ENCODE measurements at places on chromosomes 5 and 9.

DNA sequence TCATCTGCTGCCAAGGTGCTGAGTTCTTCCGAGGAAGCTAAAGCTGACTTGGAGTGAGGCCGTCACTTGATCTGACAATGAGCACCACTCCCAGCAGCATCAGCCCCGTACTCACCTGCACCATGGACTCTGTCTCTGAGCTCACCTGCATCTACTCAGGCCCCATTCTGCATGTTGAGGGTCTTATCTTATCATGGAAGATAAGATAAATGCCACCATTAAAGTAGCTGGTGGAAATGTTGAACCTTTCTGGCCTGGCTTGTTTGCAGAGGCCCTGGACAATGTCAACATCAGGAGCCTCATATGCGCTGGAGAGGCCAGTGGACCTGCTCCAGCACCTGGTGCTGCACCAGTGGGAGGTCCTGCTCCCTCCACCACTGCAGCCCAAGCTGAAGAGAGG is 35.0 kb upstream of the HMGCS1 start:
- DNase-seq = no peak

DNA sequence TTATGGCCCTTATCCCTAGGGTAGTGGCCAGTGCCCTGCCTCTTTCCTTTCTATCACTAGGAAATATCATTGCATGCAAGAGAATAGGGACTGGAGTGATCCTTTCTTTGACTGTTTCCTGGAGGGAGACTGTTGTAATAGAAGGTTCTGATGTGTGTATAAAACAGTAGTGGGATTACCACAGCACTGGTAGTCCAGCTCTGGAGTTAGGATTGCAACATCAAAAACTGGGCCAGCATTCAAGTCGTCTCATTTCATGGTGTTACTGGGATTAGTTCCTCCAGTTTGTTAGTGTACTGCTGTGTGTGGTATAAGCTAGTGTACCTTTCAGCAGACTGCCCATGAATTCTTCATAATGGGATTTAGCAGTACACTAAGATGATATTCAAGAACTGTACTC is 45.8 kb downstream of the KIAA1958 start:
- no peak for DNase-seq

DNA sequence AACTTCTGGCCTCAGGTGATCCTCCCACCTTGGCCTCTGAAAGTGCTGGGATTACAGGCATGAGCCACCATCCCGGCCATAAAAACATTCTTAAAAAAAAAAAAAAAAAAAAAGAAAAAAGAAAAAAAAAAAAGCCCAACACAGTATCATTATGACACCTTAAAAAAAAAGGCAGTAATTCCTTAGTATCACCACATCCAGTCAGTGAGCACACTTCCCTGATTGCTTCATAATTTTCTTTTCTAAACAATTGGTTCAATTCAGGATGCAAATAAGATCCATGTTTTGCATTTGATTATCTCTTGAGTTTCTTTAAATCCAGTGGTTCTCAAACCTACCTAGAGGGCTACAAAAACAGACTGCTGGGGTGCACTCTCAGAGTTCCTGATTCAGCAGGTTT is 182.5 kb downstream of the CDK5RAP2 start:
- no peak for DNase-seq

DNA sequence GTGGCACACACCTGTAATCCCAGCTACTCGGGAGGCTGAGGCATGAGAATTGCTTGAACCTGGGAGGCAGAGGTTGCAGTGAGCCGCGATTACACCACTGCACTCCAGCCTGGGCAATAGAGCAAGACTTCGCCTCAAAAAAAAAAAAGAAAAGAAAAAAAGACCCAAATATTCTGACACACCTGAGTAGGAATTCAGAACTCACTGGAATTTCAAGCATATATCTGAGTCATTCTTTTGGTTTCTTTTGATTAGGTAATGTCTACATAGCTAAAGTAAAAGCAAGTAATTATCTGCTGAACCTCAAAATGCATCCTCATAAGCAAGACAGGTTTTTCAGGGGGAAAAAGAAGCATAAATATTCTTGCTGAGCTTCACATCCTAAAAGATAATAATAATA is 35.9 kb downstream of the ANKRD31 start:
- no peak for DNase-seq

DNA sequence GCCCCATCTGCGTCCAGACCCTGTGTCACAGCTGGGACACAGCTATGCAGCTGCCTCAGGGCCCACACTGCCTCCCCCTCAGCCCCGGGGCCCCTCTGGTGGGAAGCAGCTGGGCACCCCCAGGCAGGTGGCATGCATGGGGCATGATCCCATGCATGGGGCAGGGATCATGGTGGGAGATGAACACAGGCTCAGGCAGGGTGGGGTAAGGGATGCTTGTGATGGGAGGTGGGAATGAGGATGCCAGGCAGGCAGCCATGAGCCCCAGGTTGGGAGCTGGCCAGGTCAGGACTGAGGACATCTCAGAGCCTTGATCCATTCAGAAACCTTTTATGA is 19.7 kb downstream of the EEIG1 start:
- no peak for DNase-seq

DNA sequence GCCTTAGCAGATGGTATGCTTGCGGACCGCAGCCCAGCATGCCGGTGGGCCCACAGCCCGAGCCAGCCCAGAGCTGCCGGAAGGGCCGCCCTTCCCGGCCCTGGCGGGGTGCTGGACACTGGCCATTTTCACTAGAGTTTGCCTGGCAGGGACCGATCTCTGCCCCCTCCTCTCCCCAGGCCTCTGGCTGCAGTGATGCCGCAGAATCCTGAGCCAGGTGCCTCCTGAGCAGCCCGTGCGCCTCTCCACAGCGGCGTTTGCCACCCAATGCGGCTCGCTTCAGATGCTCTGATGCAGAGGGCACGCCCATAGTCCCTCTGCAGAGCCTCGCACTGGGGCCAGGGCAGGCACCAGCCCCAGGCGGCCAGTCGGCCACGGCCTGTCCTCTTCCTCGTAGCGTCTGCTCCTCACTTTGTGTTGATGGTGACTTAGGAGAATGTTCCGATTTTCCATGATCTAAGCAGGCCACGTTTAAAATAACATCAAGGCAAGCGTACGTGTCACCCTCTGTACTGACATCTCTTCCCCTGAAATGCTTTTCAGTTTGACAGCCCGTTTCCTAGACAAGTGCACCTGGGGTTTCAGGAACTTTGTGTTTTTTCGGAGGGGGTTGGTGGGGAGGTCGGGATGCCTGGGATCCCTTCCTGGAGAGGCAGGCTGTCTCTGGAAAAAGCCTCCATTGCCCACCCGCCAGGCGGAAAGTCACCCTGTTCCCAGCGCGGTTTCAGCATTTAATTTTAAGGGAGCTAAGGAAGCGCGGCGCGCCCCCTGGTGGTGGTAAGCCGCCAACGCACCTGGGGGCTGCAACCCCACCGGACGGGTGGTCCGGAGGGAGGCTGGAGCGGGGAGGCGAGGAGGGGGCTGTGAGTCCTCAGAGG is 29.8 kb upstream of the HMCN2 start:
- peak; percentile 65 for DNase-seq

- no peak for DNase-seq
These were observed 4.4 kb upstream of the MSX2 start for GRCh38 chr5:174719793-174720611.

- no peak for DNase-seq
These were observed 74.0 kb downstream of the PRR16 start for GRCh38 chr5:120538149-120538548.

DNA sequence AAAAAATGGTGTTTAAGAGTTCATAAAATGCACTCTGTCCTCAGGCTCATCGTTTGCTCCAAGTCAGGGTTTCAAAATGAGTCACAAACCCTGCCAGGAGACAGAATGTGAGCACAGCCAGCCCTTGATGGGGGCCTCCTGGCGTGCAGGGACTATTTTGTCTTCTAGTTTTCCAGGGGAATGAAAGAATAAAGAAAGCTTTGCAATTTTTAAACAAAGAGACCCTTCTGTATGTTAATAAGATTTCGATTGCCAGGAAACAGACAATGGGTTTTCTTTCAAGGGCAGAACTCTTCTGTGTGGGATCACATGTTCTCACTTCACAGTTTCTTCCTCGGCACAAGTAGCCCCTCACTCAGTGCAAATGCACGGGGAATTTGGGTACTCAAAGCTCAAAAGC is 121.4 kb upstream of the C6 start:
- no peak for DNase-seq

DNA sequence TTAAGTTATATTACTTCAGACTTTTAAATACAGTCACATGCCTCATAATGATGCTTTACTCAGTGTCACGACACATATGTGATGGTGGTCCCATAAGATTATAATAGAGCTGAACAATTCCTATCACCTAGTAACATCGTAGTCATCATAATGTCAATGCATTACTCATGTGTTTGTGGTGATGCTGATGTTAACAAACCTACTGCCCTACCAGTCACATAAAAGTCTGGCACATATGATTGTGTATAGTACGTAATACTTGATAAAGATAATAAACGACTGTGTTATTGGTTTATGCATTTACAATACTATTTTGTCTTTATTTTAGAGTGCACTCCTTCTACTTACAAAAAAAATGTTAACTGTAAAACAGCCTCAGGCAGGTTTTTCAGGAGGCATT is 103.7 kb downstream of the PAM start:
- no peak for DNase-seq

DNA sequence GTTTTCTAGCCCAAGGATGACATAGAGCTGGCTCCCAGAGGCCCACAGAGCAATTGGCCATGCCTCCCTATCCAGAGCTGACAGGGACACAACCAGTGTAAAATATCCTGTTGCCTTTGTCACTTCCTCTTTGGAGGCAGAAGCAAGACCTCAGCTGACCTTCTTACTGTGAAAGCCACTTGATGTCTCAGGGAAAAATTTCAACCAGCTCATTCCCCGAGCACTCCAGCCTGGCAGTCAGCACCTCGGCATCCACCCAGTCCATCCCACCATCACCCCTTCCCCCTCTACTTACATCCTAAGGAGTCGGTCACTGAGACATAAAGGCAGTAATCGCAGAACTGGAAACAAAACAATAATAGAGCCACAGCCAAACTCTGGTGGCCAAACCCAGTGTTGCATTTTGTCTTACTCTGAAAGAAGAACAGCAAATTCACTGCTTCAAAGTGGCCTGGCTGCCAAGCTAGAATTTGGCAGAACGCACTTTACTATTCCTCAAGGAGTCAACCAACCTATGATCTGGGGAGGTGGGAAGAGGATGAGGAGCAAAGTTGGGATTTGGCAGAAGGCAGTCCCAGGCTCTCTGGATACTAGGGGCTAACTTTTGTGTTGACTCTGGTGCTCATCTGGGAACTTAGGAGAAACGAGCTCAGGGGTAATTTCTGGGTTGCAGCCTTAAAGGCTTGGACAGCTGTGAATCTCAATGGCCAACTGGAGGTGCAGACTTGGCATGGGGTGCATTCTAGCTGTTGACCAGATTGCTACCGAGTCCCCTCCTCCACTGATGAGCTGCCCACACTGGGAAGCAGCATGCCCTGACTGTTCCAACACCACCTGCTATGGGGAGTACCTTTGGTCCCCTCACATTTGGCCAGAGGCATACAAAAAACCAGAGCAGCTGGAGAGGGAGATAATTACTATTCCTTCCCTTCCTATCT is 13.6 kb downstream of the NIPAL4 start:
- no peak for DNase-seq

- DNase-seq = no peak
These were observed 29.9 kb upstream of the PRSS3 start for GRCh38 chr9:33765411-33765810.

GRCh38 chr5:11494340-11494739 is 409.9 kb downstream of the CTNND2 start:
- no peak for DNase-seq

DNA sequence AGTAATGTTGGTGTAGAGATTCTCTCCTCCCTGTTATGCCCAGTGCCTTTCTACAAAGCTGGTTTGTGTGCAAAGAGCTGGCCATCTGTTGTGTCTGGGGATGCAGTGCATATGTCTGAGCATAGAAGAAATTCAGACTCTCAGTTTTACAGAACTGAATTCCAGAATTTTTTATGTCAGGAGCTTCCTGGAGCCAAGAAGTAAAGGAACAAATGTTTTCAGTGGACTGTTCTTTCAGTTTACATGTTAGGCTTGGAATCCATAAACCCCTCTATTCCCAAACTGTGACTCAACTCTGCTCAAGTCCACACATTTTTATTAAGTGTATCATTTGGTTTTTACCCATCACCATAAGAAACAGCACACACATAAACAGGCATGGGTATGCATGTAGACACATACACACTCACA is 366.0 kb downstream of the BRINP1 start:
- DNase-seq = no peak

DNA sequence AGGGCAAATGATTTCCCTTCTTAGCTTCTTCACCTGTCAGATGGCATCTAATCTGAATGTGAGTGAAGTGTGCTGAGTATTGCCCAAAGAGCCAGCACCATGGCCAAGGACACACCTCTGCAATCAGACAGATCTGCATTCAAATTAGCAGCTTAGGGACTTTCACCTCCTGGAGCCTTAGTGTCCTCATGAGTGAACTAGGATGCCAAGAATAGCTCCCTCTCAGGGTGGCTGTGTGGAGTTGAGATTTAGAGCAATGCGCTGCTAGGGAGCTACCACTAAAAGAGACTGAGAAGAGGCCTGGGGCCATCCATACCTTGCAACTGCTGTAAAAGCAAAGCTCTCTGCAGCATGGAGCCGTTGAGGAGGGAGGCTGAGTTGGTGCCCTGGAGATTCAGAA is 1.4 kb downstream of the CIZ1 start:
- no peak for DNase-seq

- DNase-seq = no peak
These were observed 73.8 kb downstream of the DAB2IP start for GRCh38 chr9:121725008-121725775.

GRCh38 chr5:128596071-128596470 is 58.0 kb upstream of the FBN2 start:
- no peak for DNase-seq

DNA sequence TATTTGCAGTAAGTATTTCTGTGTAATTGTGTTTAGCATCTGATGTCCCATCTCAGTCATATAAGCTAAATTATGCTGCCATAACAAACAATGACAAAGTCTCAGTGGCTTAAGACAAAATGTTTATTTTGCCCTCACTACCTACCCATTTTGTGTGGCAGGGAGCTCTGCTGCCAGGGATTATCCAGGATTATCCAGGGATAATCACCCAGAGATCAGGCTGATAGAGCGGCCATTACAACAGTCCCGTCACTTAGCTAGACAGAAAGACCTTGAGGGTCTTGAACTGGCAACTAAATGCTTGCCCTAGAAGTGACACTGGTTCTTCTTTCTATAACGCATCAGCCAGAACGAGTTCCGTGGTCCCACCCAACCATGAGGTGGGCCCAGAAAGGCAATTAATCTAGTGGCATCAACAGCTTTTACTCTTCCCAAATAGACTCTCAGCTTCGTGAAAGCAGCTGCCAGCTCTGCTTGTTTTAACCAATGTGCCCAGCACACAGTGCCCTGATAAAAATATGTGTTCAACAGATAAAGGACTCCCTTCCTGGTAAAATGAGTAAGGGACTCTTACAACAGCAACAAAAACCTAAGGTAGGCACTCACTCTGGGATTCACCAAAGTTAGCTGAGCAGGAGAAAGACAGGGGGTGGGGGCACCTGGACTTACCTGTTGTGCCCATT is 22.8 kb downstream of the CCDC69 start:
- DNase-seq = no peak
